ENCODE measurements at places on chromosomes 4 and X.

- DNase-seq: peak; percentile 33
These were observed 206.3 kb upstream of the TBL1X start for GRCh38 chrX:9258421-9259104.

GRCh38 chr4:173138624-173139023 is 30.0 kb upstream of the GALNT7 start:
- no peak for DNase-seq

DNA sequence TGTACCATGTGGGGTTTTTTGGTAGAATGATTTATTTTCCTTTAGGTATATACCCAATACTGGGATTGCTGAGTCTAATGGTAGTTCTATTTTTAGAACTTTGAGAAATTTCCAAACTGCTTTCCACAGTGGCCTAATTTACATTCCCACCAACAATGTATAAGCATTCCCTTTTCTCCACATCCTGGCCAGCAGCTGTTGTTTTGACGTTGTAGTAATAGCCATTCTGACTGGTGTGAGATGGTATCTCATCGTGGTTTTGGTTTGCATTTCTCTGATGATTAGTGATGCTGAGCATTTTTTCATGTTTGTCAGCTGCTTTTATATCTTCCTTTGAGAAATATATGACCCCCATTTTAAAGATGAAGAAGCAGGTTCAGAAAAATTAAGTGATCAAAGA is 153.7 kb downstream of the CBR4 start:
- DNase-seq: no peak

DNA sequence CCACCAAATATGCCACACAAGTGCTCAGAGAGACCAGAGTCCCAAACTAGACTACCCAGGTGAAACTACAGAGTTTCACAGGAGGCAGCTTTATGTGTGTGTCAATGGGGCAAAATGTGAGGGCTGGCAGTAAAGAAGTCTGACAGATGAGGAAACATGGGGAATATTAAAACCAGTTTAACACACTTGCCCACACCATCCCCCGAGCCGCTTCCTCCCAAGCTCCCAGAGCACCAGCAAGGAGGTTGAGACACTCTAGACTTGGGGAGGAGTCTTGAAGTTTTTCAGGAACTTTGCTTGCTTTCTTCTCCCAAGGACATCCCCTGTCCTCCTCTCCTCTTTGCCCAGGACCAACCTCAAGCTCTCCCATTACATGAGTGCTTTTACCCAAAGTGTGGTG is 94.7 kb upstream of the SPRY1 start:
- DNase-seq: no peak
